ENCODE measurements at places on chromosomes 7 and 10.

GRCh38 chr7:96349572-96349971 is 27.7 kb upstream of the SLC25A13 start:
- no peak for DNase-seq

GRCh38 chr7:149074116-149074885 is 16.2 kb downstream of the ZNF786 start:
- DNase-seq: no peak

GRCh38 chr10:97852840-97853405 is 3.3 kb downstream of the GOLGA7B start:
- DNase-seq: no peak

DNA sequence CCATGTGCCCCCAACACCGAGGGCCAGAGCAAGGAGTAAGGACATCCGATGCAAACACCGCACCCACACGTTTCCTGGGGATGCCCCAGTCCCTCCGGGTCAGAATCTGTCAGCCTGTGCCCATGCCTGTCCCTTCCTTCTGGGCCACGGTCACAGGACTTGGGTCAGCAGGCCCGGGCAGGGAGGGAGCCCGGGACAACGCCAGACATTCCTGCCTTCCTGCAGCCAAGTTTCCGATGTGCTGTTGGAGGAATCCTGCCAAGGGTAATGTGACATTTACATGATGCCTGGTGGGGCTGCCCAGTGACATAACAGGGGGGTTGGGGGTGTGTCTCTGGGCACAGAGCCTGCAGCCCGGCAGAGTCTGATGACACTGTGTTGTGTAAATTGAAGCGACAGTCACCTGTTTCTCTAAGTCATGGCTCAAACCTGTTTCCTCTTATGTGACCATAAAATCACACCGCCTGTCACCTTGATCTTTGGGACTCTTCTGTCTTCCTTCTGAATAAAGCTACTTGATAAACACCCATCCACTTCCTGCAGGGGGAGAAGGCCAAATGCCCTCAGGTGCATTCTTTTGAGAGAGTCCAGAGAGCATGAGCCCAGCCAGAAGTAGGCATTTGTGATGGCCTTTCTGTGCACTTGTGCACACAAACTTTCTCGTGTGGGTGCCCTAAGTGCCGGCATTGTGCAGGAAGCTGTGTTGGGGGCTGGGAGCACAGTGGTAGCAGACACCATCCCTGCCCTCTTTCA is 175.3 kb upstream of the RHEB start:
- no peak for DNase-seq

GRCh38 chr7:107982918-107983389 is 20.0 kb downstream of the LAMB1 start:
- no peak for DNase-seq

DNA sequence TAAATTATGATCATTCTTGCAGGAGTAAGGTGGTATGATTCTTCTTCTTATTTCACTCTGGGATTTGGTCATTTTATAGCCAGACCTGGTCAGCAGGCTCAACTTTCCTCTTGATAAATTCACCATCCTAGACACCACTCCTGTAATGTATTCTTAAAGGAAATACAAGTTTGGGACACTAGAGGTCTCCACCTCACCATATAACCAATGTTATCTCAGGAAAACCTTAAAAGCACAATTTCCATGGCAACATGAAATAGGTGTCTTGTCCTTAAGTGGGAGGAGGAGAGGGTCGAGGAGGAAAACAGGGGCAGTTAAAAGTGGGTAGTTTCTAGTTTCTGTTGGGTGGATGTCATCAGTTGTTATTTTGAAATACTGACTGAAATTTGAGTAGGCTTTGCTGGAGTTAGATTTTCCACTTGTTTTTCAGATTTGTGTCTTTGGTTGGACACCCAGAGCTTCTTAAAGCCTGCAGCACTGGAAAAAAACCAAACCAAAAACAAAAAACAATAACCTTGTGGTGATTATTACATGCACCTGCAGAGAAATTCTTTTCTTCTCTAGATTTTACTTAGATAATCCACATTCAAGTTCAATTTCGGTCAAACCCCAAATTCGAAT is 163.1 kb downstream of the PRKCQ start:
- no peak for DNase-seq

- no peak for DNase-seq
Observed at GRCh38 chr7:137091396-137091795, 222.9 kb downstream of the CHRM2 start.

GRCh38 chr7:98821348-98821747 is 48.5 kb downstream of the TMEM130 start:
- DNase-seq: no peak

DNA sequence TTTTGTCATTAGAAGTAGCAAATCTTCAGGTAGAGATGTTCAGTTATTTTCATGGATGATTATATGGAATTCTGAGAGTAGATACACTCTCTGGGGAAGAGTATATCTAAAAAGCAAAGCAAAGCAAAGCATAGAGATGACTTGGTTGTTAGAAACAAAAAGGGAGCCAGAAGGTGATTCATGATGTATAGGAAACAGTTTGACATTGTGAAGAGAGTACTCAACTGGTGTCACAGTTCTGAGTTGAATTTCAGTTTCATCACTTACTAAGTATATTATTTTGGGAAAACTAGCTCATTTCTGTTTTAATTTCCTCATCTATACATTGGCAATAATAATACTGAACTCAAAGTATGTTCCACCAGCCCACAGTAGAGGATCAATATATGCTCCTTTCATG is 86.8 kb downstream of the SEMA3C start:
- no peak for DNase-seq

- no peak for DNase-seq
Observed at GRCh38 chr7:103396471-103396870, 49.0 kb downstream of the PSMC2 start.

GRCh38 chr7:94182066-94182465 is 177.9 kb upstream of the BET1 start:
- no peak for DNase-seq

GRCh38 chr10:22459496-22459895 is 114.2 kb downstream of the SPAG6 start:
- no peak for DNase-seq

DNA sequence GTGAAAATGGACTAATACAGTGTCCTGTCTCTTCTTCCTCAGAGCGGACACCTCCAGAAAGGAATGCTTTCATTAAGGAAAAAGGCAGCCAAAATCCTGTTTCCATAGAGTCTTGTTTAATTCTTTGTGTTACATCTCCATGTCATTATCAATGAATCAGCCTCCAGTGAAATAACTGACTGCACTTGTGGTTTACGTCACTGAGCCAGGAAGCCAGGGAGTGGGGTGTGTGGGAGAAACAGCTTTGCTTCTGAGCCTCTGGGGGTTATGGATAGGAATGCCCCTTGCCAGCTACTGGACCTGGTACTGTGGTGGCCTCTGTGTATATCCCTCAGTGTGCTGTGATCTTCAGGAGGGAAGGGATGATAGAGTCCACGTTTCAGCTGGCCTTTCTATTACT is 416.8 kb downstream of the GALNT17 start:
- no peak for DNase-seq

GRCh38 chr7:131538813-131539179 is 17.6 kb downstream of the PODXL start:
- DNase-seq: no peak

- DNase-seq: no peak
Observed at GRCh38 chr10:15624401-15625196, 95.1 kb downstream of the ITGA8 start.

DNA sequence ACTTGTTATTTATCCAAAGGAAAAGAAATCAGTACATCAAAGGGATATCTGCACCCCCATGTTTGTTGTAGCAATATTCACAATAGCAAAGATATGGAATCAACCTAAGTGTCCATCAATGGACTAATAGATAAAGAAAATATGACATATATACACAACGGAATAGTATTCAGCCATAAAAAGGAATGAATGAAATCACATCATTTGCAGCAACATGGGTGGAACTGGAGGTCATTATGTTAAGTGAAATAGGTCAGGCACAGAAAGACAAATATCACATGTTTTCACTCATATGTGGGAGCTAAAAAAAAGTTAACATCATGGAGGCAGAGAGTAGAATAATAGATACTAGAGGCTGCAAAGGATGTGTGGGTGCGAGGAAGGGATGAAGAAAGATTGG is 25.0 kb upstream of the KAT6B start:
- no peak for DNase-seq

- peak; percentile 31 for DNase-seq
Observed at GRCh38 chr7:22697876-22698606, 29.0 kb upstream of the IL6 start.

- no peak for DNase-seq
Observed at GRCh38 chr7:155395176-155395797, 62.6 kb upstream of the EN2 start.
